Suppressor macrophage treated with lipopolysaccharide for 4 hours (primary cell): ENCODE measurements at places on chromosomes 2 and 18.

DNA sequence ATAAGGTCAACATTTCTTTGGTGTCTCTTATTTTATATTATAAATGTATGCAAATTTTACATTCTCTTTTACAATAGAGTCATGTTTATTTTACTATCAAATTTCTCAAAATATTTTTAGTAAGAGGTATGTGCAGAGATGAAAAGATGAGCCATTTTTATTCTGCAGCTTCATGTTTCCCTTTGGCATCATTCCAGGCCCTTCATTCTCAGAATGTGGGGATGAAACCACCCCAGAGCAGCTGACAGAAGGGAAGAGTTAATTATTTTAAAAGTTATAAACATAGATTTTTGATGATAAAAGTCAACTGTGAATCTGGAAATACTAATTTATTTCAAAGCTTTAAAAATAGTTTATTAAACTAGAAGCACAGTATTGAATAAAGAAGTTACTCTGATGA lies 12.8 kb upstream of the FSHR start:
- no peak for DNase-seq

- peak; percentile 10 for DNase-seq
Observed at GRCh38 chr18:22344908-22345670, 72.6 kb downstream of the CTAGE1 start.

- no peak for DNase-seq
Observed at GRCh38 chr2:109481196-109481555, 132.6 kb downstream of the SEPTIN10 start.

DNA sequence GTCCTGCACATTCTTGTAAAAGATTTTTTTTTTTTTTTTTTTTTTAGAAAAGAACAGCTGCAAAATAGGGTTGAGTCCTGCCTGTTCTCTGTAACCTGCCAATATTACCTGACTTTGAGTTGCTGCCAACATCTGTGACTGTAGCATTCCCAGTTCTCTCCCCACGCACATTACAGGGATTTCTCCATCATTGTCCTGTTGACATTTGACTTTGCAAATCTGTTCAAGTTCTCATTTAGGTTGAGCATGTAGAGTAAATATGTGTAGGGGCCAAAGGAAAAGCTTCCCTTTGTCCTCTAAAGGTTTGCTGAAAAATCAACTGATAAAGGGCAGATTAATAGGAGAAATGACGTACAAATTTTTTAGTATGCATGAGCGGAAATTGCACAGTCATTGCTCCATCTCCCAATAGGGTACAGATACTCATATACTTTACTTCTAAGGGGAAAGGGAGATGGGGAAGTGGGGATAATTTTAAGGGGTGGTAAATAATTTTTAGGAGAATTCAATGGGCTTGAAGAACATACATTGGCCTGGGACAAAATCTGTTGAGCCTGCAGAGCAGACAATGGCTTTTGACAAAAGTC lies 385.5 kb downstream of the PIK3C3 start:
- no peak for DNase-seq

GRCh38 chr18:68472701-68473295 lies 242.1 kb downstream of the TMX3 start:
- no peak for DNase-seq

DNA sequence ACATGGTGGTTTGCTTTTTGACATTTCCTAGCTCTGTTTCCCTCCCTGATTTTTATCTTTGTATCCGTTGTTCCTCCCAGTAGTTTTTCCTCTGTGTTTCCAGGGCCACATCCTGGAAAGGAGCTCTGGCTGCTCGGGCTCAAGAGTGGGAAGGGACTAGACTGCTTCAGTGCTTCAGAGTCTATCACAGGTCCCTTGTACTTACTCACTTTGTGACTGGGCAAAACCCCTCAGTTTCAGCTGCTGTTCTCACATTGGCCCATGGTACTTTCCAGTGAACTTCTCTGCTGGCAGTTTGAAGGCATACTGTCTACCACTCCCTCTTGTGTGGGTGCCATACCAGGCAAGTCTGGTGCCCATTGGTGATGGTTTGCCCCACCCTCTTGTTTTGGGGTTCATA lies 7.5 kb upstream of the STAMBP start:
- no peak for DNase-seq

- DNase-seq = no peak
Observed at GRCh38 chr2:143237146-143237777, 108.0 kb downstream of the ARHGAP15 start.

DNA sequence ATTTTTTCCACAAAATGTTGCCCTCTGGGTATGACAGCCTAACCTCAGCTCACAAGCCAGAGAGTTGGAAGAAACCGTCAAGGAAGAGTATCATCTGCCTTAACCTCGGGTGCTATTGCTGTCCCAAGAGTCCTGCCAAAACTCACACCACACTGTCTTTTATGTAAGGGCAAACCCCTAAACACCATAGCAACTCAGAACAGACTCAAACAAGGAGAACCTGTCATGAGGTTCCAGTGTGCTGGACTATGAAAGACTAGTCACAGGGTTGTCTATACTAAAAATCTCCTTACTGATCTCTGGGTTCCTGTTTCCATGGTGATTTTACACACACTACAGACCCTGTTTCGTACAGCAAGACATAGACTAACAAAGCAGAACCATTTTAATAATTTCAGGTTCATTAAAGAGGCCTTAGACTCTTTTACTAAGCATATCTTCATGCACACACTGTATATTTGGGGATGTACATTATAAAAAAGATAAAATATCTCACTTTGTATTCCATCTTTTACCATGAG lies 159.8 kb downstream of the PKP4 start:
- DNase-seq = no peak

GRCh38 chr18:9025091-9025838 lies 77.2 kb upstream of the NDUFV2 start:
- no peak for DNase-seq

DNA sequence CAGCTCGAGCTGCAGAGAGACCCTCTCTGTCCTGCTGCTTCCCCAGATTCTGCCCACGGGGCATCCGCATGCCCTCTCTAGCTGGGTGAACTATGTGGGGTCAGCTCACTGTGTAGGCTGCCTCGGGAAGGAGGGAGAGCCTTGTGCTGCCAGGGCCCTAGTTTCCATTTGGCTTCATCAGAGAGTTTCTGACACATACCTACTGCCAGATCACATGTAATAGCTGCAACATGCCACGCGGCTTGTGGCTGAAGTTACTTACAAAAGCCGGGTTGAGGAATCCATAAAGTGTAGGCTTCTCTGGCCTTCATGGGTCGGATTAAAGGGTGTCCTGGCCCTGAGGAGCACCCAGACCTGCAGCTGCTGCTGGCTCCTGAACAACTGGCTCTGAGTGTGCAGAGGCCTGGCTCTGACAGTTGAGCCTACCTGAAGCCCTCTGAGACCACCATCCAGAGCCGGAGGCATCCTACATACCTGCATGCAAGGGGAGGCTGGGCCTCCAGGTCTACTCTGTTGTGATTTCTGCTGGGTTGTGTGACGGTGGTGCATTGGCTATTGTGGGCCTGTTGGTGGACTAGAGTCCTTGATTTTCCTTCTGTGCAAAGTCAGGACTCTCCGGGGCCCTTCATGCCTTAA lies 130.0 kb downstream of the SH3RF3 start:
- no peak for DNase-seq

DNA sequence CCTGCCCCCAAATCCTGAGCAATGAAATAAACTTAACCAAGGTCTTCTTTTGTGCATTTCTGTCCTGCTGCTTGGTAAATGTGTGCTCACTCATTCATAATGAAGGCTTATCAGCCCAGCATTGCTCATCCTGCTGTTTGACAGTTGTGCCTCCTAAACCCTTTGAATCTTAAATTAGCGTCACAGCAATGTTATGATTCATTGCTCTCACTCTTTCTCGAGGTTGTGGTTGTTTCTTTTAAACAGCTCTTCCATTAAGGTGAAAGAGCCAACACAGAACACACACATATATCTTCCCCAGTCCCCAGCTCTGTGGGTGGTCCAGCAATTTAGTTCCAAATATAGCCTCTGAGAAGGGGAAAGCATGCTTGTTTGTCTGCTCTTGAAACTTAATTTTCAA lies 84.0 kb downstream of the EVA1A start:
- no peak for DNase-seq

DNA sequence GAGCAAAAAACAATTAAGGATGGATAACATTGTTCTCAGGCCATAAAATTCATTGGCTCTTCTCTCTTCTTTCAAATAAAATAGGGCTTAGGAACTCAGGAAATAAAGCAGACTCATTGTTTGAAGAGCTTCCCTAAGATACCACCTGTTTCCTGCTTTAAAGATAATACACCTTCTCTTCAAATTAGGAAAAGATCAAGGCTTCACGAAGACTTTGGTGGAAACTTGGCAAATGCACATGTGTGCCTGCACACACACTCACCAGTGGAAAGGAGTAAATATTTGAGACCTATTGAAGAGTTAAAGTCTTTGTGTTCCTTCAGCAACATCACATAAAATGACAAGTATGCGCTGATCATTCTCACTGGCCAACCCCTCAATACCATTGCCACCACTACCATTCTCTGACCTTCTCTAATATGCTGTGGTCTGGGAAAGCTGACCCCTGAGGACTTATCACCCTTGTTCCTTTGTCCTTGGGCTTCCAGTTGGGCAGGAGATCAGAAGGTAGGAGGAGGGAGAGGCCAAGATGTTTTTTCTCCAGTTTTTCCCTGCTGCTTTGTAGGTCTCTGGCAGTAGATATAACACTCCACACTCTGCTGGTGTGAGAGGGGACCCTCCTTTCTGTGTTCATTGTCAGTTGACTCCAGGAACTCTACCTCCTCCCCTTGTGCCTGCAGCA lies 53.5 kb upstream of the SPOPL start:
- DNase-seq = no peak

DNA sequence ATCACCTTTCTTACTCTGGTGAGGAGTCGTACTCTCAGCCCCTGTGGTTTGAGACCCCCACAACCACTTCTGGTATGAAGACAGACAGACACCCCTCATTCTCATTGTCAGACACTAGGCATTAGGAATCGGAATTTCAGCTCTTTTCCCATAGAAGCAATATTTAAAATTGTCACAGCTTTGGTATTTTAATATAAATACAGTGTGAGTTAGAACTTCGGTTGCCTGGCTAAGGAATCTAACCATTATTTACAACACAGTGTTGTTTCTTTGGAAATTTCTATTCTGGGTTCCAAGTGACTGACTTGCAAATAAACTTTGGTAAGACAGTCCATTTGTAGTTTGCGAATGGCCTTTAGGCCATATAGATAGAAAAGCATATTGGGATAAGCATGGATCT lies 318.1 kb downstream of the PARD3B start:
- DNase-seq = no peak

- peak; percentile 85 for DNase-seq
Observed at GRCh38 chr2:45729753-45730512, 78.5 kb downstream of the PRKCE start.

DNA sequence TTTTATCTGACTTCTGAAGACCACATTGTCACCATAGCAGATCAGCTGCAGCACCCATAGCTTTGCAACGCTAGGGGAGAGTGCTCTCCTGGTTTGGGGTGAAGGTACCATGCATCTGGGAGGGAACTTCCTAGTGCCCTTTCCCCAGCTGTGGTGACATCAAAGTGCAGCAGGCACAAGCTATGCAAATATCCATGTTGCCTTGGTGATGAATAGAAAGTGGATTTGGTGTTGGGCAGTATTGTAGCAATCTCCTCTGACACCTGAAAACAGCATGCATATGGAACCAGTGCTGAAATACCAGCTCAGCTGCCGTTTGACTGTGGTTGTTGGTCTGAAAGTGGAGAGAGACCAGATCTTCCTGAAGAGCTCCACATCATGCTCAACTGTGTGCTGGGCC lies 37.1 kb downstream of the BCL2L11 start:
- DNase-seq = no peak

DNA sequence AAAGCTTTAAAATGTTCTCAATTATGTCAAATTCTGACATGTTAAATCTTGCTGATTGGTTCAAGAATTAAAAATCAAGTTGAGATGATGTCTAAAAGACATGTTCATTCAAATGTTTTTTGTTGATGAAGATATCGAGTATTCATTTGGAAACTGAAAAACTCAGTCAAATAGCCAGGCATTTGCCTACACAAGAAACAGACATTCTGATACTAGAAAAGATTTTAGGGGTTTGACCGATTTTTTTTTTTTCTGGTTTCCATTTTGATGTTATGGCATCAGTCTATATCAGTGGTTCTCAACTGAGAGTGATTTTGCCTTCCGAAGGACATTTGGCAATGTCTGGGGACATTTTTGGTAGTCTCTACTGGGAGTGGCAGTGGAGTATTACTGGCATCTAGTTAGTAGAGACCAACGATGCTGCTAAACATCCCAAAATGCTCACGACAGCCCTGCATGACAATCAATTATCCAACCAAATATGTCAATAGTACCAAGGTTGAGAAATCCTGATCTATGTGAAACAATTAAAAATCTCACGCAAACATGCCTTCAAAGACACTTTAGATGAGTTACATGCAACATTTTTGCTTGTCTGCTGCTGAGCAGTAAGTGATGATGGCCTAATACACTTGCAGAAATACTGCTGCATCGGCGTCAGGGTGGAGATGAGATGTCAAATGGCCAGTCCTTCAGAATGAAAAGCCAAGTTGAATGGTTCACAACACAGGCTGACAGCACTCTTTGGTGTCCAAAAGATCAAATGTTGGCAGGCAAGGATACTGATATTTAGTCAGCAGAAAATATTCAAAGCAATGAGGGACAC lies 12.5 kb downstream of the RASGRP3 start:
- no peak for DNase-seq

DNA sequence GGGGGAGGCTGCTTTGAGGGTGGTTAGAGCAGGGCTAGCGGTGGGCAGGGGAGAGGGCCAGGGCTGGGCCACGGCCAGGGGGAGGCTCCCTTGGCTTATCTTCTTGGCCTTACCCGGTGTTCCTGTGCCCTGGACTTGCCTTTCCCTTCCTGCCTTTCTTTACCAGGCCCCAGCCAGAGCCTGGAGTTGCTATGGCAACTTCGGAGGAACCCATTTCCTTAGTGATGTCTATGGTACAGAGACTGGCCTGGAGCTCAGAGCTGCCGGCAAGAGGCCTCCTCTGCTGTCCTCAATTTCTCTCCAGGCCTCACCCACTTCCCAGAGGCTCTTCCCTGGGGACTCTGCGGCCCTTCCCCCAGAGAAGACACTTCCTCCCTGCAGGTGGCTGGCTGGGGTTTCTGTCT lies 11.5 kb downstream of the SPEG start:
- DNase-seq = no peak

DNA sequence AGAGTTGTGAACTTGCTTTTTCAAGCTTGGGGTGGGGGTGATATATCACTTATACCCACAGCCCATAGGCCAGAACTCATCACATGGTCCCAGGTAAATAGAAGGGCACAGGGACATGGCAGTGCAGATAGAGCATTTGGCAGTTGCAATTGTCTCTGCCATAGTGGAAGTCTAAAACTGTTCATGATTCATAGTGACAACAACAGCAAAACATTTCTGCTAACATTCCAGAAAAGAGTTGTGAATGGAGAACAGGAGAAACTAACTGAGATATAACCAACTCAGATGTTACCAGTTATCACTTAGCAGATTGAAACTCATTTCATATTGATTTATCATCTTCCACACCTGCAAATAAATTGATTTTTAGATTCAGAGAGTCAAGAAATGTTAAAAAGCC lies 278.6 kb upstream of the KYNU start:
- DNase-seq = no peak
